Left forelimb (tissue), 1 donor: ENCODE measurements at places on chromosomes 16 and 17.
A peak's percentile ranks its signal among the peaks of the same experiment; 100 is the strongest.

DNA sequence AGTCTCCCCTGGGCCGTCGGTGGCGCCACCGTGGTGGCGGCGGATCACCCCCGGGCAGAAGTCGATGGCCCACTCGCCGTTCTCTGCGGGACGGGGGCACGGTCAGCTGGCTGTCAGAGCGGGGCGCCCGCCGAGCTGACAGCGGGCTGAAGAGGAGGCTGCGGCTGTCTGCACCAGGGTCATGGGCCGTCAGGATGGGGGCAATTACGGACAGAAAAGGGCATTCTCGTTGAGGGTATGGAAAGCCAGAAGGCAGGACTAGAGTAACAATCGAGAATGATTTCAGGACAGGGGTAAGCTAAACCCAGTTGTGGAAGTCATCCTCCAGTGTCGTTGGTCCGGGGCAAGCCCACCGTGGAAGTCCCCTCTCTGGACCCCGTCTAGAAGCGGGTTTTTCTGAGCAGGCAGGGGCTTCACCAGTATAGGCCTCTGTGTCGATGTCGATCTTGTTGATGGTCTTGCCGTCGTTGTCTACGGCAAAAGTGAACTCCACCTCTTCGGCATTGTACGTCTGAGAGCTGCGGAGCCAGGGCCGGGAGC lies 1.7 kb downstream of the CHRNE start:
- no peak for DNase-seq

DNA sequence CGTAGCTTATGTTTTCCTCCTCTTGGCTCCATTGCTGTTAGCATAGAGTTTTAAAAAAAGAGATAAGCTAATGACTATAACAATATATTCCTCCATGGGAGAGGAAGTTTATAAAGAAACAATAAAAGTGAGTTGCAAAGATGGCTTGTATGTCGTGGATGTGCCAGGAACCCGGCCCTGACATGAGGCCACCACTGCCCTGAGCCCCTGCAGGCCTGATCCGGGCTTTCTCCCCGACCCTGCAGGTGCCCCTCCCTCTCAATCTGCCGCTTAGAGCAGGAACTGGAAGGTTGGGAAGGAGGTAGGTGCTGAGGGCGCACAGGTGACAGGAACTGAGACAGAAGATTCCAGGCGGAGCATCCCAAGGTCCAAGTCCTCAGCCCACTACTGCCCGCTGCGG lies 11.7 kb downstream of the PAM16 start:
- no peak for DNase-seq

DNA sequence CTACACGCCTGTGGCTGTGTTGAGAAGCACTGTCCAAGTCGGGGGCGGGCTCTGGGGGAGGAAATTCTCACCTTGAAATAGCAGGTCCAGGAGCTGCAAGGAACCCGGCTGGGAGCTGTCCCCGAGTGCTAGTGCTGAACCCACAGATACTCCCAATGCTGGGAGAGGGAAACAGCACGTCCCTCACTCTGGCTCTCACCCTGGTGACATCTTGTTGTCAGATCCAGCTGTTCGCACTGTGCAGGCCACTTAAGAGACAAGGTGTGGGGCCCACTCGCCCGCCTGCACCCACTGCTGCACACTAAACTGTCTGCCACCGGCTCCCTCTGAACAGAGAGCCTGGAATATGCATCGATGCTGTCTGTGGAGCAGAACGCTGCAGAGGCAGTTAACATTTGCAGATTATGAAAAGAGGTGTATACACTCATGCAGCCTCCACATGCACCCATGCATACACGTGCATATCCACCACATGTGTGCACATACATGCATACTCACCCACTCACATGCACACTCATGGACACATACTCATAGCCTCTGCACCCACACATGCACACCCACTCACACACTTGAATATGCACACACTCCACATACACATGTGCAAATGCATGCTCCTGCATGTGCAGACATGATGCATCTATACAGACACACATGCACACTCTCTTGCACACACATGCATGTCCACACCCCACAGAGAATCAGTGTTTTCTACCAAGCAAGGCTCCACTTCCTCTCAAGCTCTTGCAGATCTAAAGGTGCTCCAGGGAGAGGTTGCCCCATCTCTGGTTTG lies 42.0 kb downstream of the MGAT5B start:
- DNase-seq = peak; percentile 80

- DNase-seq = no peak
These were observed 136.1 kb downstream of the RAB11FIP4 start for GRCh38 chr17:31527606-31528005.

GRCh38 chr16:31072540-31073141 lies 1.4 kb downstream of the ZNF668 start:
- DNase-seq = no peak

GRCh38 chr17:74408815-74409214 lies 23.1 kb upstream of the GPRC5C start:
- DNase-seq = no peak
